ENCODE measurements at places on chromosomes 13 and 19.

DNA sequence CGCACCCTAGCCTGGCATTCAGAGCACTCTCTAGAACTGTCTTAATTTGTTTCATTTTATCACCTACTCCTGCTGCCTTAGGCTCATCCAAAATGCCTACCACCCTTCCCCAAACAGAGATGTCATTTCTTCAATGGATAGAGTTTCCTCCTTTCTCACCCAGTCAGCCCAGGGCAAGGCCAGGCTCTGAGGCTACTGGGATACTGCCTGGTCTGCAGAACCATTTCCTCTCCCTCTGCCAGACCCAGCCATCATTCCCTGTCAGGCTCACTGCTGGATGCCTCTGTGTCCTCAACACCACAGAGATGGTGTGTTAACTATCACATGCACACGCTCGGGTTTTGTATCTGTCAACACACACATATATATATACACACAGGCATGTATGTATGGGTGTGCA, 47.2 kb downstream of the C13orf42 start:
- no peak for DNase-seq

- DNase-seq = no peak
Observed at GRCh38 chr19:5091018-5091683, 122.2 kb downstream of the KDM4B start.

- no peak for DNase-seq
Observed at GRCh38 chr13:112255550-112256120, 120.5 kb upstream of the SPACA7 start.

DNA sequence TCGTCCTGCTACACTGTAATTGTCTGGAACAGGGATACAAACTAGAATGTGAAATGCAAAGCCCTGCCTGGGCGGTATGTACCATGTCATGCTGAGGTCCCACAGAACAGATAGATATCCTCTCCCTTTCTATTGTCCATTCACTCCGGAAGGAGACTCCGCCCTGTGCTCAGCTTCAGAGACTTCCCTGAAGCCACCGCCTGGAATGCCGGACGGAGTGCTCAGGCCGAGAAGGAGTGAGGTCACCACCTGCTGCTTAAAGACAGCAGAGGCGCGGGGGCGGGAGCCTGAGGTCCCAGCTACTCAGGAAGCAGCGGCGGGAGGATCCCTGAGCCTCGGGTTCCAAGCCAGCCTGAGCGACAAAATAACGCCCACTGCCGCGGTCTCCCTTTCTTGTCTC, 890 bp upstream of the ZNF611 start:
- peak; percentile 22 for DNase-seq

GRCh38 chr19:52007451-52007805, 583 bp downstream of the ZNF615 start:
- DNase-seq = no peak

DNA sequence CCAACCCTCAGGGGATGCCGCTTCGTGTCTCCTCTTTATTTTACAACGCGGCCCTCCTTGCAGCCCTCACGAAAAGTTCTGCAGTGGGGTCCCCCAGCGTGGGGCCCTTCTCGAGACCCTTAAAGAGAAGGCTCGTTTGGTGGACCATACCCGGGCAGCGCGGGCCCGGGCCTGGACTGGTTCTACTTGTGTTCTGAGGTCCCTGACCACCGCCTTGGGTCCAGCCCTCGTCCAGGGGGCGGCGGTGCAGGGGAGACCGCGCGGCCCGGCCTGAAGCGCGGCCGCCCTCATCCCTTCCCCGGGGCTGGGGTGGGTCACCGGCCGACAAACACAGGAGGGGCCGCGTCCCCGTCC, 400 bp upstream of the SERP2 start:
- no peak for DNase-seq

DNA sequence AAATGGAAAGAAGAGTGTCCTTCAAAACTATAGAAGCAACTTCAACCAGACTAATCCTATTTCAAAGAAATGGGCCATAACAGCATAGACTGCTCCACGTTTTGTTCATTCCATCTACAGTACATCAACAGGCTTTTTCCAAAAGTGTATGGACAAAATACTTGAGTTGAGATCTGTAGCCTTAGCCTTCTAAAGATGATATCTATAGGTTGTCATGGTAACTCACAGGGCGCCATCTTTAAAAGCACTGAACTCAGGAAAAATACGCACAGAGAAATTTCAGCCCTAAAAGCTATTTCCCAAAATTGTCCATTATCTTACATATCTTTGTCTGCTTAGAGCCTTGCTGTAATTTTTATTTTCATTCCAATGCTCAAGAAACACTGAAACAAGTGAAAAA, 439.4 kb upstream of the NBEA start:
- DNase-seq = no peak

DNA sequence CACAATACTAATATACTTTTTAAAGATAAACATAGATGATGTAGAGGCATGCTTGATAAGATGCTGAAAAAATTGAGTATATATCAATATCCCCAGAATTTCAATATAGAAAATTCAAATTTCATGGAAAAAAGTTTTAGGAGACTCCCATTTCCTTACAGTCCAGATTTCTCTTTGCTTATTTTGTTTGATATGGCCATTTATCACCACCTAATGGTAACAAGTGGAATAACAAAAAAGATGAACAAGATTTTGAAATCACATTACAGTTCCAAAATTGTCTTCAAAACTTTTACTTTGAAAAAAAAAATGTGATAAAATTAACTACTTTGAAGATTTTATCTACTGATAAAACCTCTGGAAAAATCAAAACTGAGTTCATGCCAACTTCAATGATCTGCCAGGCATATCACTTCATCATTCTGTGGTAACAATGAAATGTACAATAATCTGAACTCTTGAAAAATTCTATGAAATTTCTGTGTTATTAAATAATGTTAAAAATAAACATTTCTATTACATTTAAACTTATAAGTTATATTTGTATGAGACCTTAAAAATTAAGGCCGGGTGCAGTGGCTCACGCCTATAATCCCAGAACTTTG, 17.5 kb downstream of the MIPEP start:
- no peak for DNase-seq

GRCh38 chr13:110030394-110030928, 244.1 kb upstream of the IRS2 start:
- no peak for DNase-seq
